ENCODE measurements at places on chromosomes 11 and 22. TPM values are rescaled to one million over a fixed set of nuclear protein-coding genes. Genes with fewer than 3 reads are reported as not detected.

Gene KCNK7
- total RNA-seq: not detected

Gene RBM4
- total RNA-seq: 86.1 TPM

Gene PRG3
- not detected for total RNA-seq

Gene LRFN4
- 30.7 TPM for total RNA-seq

Gene CBX7
- 11.9 TPM for total RNA-seq

Gene C11orf87
- total RNA-seq: 0.13 TPM

Gene OLFML1
- 1.3 TPM for total RNA-seq

Gene MS4A1
- not detected for total RNA-seq

Gene AGBL2
- 0.78 TPM for total RNA-seq

Gene RASSF10
- not detected for total RNA-seq

Gene GRIK4
- total RNA-seq: 0.13 TPM

Gene CRYBB3
- total RNA-seq: not detected

Gene PARVG
- 0.11 TPM for total RNA-seq

Gene OR8D4
- total RNA-seq: 0.32 TPM

Gene VEGFB
- total RNA-seq: 25.5 TPM

Gene DAGLA
- total RNA-seq: 2.4 TPM

Gene CALCB
- not detected for total RNA-seq

Gene CSF2RB
- under 0.01 TPM for total RNA-seq

Gene TYR
- not detected for total RNA-seq

Gene HBB
- total RNA-seq: not detected

Gene USH1C
- not detected for total RNA-seq

Gene GGTLC3
- total RNA-seq: not detected

Gene OR5L2
- total RNA-seq: not detected

Gene OPCML
- 0.65 TPM for total RNA-seq

Gene DTX4
- 0.52 TPM for total RNA-seq

Gene CYP2D6
- total RNA-seq: 0.13 TPM

Gene NCF4
- total RNA-seq: not detected

Gene SDHD
- 134 TPM for total RNA-seq

Gene SCUBE1
- total RNA-seq: 7.4 TPM

Gene TSPAN18
- total RNA-seq: 0.52 TPM

Gene GGTLC2
- total RNA-seq: not detected
